ENCODE measurements at places on chromosomes 7 and 10.

- no peak for DNase-seq
Observed at GRCh38 chr10:13950543-13950939, 363.8 kb downstream of the PRPF18 start.

DNA sequence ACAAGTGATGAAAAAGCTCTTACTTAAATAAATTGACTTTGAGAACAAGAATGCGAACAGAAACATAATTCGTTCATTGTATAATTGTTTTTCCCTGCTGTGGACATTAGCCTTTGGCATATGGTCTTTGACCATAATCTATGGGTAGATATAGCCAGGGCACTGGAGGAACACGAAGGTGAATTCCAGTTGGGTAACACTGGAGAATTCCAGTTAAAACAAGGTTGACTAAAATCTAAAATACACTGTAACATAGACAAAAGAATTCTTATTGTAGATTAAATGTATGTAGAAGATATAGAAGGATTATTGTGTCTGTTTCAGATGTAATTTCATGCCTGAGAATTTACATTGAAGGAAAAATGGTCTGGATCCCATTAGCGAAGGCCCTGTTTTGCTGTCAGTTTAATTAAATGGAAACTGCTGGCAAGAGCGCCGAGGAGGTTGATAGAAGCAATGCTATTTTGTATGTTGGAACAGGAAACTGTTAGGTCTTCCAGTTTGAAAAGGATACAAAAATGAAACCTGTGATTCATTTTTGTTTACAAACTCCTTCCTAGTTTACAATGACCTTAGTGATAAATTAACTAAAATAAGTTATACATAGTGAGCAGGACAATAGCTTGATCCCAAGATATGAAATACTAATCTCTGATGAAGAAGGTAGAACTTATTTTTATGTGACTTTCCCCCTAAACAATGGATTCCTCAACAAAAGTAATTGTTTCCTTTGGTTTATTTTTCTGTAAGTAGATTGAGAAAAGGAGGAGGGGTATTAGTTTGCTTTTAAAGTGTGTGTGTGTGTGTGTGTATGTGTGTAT, 68.9 kb downstream of the ARID5B start:
- DNase-seq: peak; percentile 37

GRCh38 chr7:139635526-139636302, 112.2 kb downstream of the CLEC2L start:
- DNase-seq: no peak

GRCh38 chr7:44764665-44765578, 16.3 kb downstream of the ZMIZ2 start:
- DNase-seq: no peak

DNA sequence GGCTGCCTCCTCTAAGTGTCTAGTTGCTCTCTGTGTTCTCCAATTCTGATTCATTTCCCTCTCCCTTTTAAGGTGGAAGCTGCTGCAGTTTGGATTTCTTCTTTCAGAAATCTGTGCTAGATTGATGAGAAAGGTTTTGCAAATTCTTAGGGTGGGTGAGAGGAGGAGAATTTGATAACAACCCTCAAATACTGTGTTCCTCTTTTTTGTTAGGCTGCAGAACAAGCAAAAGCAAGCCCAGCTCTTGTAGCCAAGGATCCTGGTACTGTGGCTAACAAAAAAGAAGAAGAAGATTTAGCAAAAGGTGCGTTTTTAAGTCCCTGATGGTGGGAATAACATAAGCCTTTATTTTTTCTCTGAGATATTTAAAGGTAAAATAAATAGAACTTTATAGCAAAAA, 49.1 kb downstream of the STAM start:
- DNase-seq: no peak

GRCh38 chr10:14564268-14564744, 210.4 kb downstream of the FAM107B start:
- DNase-seq: no peak

DNA sequence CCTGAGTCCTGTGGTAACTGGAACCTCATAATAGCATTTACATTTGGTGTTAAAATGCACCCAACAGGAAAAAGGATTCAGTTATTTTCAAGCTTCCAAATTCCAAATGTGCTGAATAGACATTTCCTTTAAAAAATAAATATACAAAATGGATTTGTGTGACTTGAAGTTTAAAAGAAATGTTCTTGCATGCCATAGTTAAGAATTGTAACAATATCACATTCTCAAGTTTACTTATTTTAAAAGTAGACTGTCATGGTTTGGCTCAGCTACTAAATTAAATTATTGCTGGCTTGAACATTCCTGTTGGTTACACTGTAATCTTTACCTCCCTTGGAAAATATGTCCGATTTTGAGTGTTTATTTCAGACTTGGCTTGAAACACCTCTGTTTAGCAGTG, 31.5 kb downstream of the BICC1 start:
- peak; percentile 19 for DNase-seq

- no peak for DNase-seq
Observed at GRCh38 chr7:131119381-131119780, 208.3 kb upstream of the MKLN1 start.

GRCh38 chr10:85570871-85571270, 795.7 kb downstream of the GRID1 start:
- DNase-seq: no peak

- DNase-seq: peak; percentile 9
Observed at GRCh38 chr10:93208717-93209464, 135.2 kb downstream of the CYP26A1 start.

DNA sequence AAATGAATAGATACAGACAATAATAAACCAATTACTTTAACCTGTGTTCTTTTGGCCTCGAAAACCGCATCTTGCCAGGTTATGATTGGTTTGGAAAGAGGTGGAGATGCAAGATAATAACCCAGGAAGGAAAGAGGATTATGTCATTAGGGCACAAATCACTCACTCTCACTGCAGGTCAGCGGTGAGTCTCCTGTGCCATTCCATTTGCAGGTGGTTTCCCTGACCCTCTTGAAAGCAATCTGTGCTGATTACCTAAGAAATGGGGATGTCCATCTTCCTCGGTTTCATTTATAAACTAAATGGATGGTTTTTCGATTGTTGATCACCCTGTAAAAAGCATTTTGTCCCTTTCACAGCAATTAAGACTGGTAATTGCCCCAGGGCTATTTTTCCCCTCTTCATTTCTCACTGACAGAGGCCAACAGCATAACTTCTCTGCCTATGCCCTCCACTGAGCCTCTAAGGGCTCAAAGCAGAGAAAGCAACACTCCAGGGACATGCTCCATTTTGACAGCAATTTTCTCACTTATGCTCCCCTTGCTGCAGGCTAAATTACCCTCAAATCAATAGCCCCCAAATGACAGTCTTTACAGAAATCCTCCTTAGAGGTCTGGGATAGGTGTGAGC, 257.5 kb downstream of the IPMK start:
- DNase-seq: no peak

- peak; percentile 22 for DNase-seq
Observed at GRCh38 chr10:22712956-22713852, 1.2 kb downstream of the PIP4K2A start.

DNA sequence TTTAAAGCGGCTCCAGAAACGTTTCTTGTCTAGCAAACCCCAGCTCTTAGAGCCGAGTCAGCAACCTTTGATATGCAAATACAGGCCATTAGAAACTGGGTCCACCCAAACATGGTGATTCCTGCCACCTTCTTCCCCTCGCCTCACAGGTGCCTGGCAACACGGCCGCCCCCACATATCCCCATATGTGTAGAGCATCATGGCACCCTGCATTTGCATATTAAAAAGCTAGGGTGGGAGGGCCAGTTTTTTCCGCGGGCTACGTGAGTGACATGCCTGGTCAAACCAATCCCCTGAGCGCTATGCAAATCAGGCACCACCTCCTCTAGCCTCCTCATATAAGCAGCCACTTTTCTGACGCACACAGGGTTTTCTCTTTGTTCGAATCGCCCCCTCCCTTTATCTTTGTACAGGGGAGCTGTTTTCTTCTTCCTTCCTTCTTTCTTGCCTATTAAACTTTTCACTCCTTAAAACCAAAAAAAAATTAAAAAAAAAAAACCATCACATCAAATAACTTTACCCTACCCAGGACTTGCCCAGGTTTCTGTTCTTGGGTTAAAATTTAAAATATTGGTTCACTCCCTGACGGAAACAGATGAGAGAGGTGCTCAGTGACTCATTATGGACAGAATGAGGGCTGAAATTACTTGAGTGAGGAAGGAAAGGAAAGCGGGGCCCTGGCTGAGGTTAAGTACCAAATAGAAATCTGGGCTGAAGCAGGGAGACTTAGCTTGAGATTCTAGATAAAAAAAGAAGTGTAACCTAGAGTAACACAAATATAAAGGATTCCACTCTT, 59.8 kb downstream of the COA1 start:
- DNase-seq: peak; percentile 58

DNA sequence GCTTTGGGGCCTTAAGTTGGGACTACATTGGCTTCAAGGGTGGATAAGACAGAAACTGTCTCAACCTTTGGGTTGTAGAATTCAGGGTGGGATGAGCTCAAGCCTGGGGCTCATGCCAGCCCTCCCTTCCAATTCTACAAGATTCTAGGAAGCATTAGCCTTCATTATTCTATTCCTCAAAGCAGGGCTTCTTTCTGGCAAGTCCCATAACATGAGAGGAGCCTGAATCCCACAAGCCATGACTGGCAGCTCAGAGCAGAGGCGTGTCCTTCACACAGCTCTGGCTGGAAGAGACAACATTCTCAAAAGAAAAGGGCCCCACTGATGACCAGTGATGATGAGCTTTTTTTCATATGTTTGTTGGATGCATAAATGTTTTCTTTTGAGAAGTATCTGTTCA, 187.6 kb downstream of the PLXNA4 start:
- no peak for DNase-seq

GRCh38 chr10:53619671-53620070, 847.1 kb upstream of the MBL2 start:
- DNase-seq: no peak

DNA sequence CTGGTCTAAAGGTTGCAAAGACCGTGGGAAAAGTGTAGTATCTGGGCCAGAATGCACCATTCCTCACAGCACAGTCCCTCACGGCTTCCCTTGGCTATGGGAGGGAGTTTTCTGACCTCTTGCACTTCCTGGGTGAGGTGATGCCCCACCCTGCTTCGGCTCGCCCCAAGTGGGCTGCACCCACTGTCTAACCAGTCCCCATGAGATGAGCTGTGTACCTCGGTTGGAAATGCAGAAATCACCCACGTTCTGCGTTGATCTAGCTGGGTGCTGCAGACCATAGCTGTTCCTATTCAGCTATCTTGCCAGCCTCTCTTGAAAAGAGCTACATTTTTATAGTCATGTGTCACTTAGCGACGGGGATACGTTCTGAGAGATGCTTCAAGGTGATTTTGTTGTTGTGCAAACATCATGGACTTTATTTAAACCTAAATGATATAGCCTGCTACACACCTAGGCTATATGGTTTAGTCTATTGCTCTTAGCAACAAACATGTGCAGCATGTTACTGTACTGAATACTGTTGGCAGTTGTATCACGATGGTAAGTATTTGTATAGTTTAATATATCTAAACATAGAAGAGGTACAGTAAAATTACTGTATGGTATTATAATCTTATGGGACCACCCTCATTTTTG, 120.0 kb downstream of the PPP1R9A start:
- DNase-seq: no peak

DNA sequence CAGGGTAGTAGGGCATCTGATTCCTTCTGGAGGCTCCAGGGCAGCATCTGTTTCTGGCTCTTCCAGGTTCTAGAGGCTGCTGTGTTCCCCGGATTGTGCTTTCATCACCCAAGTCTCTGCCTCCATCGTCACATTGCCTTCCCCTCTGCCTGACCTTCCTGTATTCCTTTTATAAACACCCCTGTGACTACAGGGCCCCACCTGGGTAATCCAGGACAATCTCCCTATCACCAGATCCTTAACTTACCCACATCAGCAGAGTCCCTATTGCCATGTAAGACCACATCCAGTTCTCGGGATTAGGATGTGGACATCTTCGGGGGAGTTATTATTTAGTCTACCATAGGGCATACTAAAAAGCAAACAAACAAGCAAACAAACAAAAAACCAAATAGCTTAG, 39.4 kb upstream of the AGR3 start:
- no peak for DNase-seq

DNA sequence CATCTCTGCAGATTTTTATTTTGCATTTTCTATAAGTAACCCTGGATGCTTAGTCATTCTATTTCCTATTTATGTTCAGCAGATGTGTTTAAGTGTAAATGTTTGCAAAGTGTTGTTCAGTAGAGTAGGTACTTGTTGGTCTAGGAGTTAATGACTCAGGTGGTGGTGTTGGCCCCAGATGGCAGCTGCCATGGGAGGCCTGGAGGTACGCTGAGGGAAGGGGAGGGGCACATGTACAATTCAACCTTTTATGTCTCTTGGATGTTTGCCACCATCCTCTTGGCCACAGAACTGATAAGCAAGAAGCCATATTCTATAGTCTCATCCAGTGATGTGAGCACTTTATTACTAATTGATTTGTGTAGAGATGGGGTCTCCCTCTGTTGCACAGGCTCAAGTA, 68.1 kb upstream of the SLC39A12 start:
- no peak for DNase-seq

DNA sequence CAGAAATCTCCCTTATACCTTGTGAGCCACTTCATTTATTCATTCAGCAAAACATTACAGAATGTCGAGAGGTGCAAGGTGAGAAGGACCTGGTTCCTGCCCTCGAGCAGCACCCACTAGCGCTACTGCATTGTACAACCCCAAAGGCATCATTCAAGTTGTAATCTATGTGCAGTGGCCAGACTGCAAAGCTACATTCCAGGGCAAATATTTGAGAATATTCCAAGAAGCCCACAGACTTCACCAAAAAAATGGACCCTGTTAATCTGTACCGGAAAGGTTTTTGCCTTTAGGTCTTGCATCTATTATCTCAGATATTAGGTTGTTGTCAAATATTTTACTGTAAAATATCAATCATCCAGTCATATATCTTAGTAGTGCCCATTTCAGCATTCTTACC, 295.4 kb upstream of the FZD1 start:
- DNase-seq: no peak

- DNase-seq: no peak
Observed at GRCh38 chr7:103297837-103298179, 573 bp downstream of the PMPCB start.

GRCh38 chr7:11006291-11006690, 32.6 kb downstream of the PHF14 start:
- no peak for DNase-seq

- no peak for DNase-seq
Observed at GRCh38 chr10:88196291-88196690, 332.9 kb downstream of the PTEN start.
